ENCODE measurements at places on chromosomes 16 and 17.

- peak; percentile 36 for DNase-seq
Observed at GRCh38 chr17:63946440-63947363, 14.6 kb upstream of the CD79B start.

DNA sequence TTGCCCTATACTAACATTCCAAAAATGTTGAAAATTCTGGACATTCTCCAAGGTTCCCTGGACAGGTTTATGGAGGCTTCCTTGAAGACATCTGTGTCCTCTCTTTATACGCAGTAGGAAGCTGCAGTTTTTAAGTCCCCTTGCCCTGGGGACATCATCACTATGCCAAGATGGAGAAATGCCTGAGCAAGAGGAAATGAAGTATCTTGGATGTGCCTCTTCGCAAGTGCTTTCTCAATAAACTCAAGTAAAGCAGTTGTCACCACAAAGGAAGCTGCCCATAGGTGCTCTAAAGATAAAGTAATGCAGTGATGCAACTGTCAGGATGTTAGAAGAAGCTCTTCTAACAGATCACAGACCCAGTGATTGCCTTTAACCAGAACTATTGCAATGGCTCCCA lies 71.0 kb downstream of the CDYL2 start:
- no peak for DNase-seq

DNA sequence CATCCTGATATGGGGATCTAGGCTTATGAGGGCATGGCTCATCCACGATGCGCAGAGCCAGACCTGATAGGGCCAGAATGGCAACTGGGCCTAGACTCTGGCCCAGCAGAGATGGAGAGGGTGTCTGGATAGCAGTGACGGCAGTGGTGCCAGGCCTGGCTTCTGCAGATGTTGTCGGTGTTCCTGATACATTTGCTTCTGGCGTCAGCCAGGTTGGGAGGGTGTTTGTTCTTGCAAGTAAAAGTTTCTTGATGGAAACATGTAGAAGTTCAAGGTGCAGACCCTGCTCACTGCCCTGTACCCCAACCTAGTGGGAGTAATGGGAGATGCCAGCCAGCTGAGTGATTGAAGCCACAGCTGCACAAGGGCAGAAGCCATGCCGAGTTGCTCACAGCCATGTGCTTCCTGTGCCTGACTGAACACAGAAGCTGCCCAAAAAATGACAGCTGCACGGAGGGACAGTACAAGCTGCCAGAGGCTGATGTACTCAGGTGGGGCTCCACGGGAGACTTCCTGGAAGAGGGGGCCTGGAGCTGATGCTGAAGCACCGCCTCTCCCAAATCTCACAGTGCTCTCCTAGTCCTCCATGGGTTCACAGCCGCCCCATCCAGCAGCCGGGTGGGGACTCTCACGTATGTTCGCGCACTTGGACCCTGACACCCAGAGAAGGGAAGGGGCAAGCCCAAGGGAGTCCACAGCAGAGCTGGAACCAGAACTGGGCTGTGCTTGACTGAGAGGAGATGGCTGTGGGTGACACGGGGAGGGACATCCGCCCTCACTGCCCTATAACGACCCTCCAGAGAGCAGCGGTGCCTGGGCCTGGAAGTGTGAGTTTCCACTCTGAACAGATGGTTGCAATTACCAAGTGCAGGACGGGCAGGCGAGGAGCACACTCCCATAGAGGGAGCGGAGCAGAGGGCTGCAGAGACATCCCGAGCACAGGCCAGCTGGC lies 78.7 kb downstream of the N4BP1 start:
- no peak for DNase-seq

- no peak for DNase-seq
Observed at GRCh38 chr16:69633375-69633774, 67.6 kb downstream of the NFAT5 start.

GRCh38 chr16:29807426-29808218 lies 1.3 kb downstream of the MAZ start:
- peak; percentile 80 for DNase-seq

DNA sequence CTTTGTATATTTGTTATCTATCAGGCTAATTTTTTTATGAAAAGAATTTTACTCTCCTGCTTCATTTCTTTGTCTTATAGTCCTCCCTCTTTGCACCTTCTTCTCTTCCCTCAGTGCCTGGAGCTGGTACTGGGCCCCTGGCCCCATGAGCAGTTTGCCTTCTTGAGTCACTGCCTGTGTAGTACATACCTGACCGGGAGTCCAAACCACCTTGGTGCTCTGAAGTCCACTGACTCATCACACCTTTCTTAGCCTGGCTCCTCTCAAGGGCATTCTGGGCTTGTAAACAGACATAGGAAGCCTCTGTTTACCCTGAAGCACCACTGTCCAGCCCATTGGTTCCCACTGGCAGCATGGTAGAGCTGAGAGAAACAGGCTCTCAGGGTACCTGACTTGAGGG lies 11.0 kb upstream of the TACO1 start:
- DNase-seq = no peak

GRCh38 chr17:30821871-30822723 lies 2.4 kb downstream of the CRLF3 start:
- no peak for DNase-seq

- DNase-seq = no peak
Observed at GRCh38 chr16:86019446-86020047, 120.6 kb downstream of the IRF8 start.

- no peak for DNase-seq
Observed at GRCh38 chr17:42087042-42087701, 11.1 kb downstream of the ZNF385C start.

- peak; percentile 30 for DNase-seq
Observed at GRCh38 chr17:21029036-21029435, 13.8 kb downstream of the USP22 start.

DNA sequence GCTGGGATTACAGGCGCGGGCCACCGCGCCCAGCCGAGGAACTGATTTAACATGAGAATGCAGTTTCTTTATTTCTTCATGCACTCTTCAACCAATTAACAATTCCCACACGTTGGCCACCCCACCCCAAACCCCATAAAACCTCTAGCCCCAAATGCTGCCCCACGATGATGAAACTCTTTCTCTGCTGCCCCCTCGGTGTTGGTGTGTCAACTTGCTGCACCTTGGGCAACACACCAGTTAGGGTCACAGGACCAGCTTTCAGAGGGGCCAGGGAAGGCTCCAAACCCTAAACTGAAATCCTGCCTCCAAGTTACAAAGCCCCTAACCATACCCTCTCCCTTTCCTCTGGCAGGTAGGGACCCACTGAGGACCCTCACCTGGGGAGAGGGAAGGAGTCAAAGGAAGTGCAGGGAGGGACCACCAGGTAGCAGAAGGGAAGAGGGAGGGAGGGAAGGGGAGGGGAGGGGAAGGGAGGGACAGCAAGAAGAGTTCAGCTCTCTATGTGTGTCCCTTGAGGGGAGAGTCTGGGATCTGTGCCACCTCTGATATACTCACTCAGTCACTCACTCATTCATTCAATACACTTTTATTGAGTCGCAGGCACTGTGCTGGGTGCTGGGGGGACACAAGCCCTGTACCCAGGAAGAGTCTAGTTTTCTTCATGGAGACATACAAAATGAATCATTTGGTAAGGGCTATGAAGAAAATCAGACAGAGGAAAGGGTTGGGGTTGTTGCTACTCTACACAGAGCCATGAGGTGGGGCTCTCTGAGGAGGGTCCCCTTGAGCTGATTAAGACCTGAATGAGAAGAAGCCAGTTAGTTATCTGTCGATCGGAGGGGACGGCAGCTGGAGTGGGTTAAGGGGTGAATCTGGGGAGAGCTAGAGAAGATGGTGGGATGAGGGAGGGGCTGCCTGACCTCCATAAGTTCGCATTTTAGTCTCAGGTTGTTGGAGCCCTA lies 3.9 kb downstream of the PLXDC1 start:
- no peak for DNase-seq

- no peak for DNase-seq
Observed at GRCh38 chr16:66844342-66845079, at the start of gene CA7. Gene CA7, plus strand, starts transcription at chr16:66844414. Its CDS starts 74 bp downstream, at chr16:66844488.

GRCh38 chr16:79132701-79133100 lies 467.8 kb downstream of the MAF start:
- DNase-seq = no peak

GRCh38 chr17:50778471-50778870 lies 11.2 kb upstream of the ANKRD40CL start:
- DNase-seq = no peak

DNA sequence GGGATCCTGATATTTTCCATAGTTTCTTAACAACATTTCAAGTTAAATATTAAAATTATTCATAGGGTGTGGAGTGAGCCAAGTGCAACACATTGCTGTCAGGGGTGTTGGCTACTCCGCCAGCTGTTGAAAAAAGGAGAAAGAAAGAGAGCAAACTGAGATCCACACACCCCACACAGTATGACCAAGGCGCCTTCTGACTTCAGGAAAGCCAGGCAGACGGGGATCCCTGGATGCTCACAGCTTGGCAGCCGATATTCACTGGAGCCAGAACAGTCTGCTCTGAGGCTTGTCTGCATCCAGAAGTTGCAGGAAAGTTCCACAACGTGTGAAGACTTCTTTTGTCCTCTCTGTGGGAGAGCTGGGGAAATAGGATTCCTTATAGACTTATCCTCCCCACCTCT lies 9.3 kb downstream of the CHD9NB start:
- no peak for DNase-seq

DNA sequence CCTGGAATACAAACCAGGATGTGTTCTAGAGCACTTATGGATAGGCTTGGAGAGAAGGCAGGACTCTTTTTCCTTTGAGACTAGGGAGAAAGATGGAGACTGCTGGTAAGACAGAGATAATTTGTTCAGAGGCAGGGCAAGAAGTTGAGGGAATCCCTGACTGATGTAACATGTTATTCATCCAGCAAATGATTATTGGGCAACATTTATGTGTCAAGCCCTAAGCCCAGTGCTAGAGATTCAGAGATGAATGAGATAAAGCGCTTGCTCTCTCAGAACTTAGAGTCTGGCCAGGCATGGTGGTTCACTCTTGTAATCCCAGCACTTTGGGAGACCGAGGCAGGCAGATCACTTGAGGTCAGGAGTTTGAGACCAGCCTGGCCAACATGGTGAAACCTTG lies 47.8 kb upstream of the NUFIP2 start:
- DNase-seq = no peak

DNA sequence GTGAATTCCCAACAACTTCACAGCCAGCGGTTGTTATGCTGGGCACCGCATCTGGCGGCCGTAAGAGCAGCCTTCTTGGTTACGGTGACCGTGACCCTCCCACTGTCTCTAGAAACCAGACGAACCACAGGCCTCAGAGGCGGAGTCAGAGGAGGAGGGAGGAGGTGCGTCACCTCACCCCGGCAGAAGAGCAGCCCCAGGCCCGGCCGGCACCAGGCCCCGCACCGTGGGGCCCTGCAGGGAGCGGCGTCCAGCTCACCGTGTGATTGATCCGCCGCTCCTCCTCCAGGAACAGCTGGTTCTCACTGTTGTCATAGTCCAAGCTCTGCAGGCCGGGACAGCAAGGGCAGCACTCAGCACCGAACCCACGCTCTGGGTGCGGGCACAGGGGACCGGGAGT lies 13.7 kb downstream of the CLCN7 start:
- DNase-seq = no peak

DNA sequence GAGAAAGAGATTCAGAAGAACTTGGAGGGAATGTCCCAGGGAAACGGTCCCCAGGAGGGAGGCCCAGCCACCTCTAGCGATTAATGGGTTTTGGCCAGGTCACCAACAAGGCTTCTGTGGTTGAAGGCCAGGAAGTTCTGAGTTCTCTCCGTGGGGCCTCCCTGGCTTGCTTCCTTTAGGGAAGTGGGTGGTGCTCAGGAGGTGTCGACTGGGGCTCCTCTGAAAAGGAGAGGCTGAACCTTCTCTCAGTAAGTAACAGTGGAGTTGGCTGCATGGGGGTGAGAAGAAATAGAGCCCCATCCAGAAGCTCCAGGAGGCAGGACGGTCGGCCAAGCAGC lies 77.1 kb upstream of the GSE1 start:
- no peak for DNase-seq

GRCh38 chr17:9908649-9909042 lies 3.6 kb upstream of the RCVRN start:
- no peak for DNase-seq

DNA sequence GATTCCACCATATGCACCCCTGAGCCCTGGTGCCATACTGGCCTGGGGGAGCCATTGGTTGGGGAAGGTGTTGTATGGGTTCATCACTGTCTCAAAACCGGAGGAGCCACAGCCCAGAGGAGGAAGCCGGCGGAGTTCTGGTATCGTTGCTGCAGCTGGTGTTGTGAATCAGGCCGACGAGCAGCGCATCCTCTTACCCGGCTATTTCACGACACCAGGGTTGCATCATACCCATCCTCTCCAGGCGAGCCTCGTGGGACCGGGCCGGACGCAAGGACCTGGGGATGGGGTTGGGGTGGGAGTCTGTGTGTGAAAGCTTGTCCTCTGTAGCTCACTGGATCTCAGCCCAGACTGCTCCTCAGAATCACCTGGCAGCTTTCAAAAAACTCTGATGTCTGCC lies 6.6 kb upstream of the SLC12A3 start:
- DNase-seq = no peak

GRCh38 chr17:67411397-67411796 lies 34.3 kb downstream of the PITPNC1 start:
- no peak for DNase-seq

DNA sequence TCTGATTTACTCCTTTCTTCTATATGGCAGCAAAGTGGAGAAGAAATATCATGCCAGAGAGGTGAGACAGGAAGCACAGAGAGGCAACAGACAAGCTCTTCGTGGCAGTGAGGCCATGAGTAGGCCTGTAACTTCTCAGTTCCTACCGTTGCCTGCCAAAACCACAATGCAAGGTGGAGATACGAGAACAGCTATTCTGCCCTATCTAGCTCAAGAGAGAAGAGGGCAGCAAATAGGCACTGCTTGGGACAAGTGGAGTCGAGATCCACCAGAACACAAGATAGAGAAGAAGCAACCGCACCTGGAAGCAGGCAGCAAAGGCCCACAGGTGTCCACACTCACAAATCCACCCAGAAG lies 24.8 kb downstream of the RANBP10 start:
- no peak for DNase-seq

DNA sequence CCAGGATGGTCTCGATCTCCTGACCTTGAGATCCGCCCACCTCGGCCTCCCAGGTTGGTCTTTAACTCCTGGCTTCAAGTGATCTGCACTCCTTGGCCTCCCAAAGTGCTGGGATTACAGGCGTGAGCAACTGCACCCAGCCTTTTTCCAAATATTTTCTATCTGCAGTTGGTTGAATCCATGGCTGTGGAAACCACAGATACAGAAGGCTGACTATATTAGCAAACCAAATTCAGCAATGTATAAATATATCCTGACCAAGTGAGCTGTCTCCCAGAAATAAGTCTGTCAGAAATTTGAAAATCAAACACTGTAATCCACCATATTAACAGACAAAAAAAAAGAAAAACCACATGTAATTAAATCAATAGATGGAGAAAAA lies 9.6 kb downstream of the CFDP1 start:
- no peak for DNase-seq

DNA sequence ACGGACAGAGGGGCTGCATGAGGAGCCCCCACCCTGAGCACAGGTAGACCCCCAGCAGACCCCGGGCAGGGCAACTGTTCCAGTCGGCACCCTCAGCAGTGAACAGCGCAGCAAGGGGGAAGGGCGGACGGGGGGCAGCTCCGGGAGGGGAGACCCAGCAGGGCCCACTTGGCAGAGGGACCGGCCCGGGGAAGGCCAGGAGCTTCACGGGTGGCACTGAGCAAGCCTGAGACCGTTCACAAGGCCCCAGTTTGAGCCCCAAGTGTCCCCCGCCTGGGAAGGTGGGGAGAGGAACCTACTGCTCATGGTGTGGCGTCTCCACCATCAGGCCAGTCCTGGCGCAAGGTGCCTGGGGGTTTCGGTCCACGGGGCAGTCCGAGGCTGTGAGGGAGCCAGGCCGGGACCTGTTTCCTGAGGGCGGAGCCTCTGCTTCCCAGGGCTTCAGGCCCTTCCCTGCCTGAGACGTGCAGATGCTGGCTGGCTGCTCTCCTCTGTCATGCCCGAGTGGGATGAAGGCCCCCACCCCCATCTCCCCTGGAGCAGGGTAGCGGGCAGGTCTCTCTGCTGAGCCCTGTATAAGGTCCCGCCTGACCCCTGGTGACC lies 54.4 kb upstream of the GNG13 start:
- no peak for DNase-seq
